ENCODE measurements at places on chromosomes 6 and 20.

GRCh38 chr20:20894753-20895152 is 182.3 kb upstream of the RALGAPA2 start:
- no peak for DNase-seq

GRCh38 chr6:16228709-16229665 is 9.4 kb upstream of the GMPR start:
- DNase-seq, result no peak

GRCh38 chr20:38874460-38875174 is 51.6 kb upstream of the FAM83D start:
- no peak for DNase-seq

- DNase-seq, result no peak
Observed at GRCh38 chr6:160871320-160871719, 120.2 kb upstream of the MAP3K4 start.

GRCh38 chr6:167932468-167933276 is 64.8 kb upstream of the KIF25 start:
- DNase-seq, result no peak

GRCh38 chr6:36544228-36544627 is 3.1 kb downstream of the STK38 start:
- DNase-seq, result peak; percentile 26

DNA sequence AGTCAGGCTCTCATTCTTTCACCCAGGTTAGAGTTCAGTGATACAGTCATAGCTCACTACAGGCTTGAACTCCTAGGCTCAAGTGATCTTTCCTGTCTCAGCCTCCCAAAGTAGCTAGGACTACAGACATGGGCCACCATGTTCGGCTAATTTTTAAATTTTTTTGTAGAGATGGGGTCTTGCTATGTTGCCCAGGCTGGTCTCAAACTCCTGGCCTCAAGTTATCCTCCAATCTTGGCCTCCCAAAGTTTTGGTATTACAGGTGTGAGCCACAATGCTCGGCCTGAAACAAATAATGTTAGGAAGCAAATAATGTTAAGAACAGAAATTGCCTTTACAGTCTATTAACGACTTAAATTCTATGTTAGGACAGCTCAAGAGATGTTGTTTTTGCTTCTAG is 1.8 kb upstream of the UBR2 start:
- DNase-seq, result no peak

- DNase-seq, result no peak
Observed at GRCh38 chr6:149852180-149852579, 12.0 kb downstream of the LRP11 start.

DNA sequence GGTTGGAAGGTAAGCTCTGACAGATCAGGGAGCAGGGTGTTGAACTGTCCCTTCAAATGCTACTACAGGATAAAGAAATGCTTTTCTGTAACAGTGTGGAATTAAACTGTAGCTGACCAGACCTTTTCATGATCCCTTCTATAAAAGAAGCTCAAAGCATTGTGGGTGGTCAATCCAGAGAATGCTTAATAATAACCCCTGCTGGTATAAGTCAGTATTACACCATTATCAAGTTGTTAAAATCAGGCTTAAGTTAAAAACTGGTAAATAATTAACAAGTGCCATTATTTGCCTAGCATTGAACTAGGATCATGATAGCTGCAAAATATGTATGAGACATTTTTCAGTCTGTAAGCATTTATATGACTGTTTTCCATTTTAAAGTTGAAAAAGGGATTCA is 468.9 kb downstream of the PKHD1 start:
- DNase-seq, result no peak

All from GM13977 (cell line).